Smooth muscle cell of the brain vasculature (primary cell): ENCODE measurements at places on chromosomes 5 and 9.

- DNase-seq: no peak
Observed at GRCh38 chr5:131064669-131065371, 100.2 kb downstream of the HINT1 start.

- no peak for DNase-seq
Observed at GRCh38 chr5:174607916-174608315, 116.5 kb upstream of the MSX2 start.

- DNase-seq: no peak
Observed at GRCh38 chr5:131525805-131526204, 109.2 kb downstream of the RAPGEF6 start.

GRCh38 chr5:83340511-83340918 is 131.0 kb upstream of the VCAN start:
- no peak for DNase-seq

- DNase-seq: no peak
Observed at GRCh38 chr5:169827769-169828168, 152.5 kb downstream of the INSYN2B start.

- peak; percentile 26 for DNase-seq
Observed at GRCh38 chr5:151632524-151632923, 41.4 kb upstream of the FAT2 start.

DNA sequence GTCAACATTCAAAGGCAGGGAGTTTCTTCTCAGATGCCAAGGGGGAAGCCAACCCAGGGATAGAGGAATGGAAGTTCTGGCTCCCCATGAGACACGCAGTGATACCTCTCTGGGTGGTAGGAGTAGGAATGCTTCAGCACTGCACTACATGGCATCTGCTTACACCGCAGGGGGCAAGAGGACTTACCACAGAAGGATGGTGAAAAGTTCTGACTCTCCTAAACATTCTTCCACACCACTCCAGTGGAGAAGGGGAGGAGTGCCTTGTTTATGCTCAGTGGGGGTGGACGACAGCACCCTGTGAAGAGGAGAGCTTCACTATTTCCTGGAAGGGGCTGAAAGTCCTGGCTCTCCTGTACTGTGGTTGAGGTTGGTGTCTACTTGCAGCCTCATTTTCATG is 1011.3 kb upstream of the WWC1 start:
- peak; percentile 69 for DNase-seq
